ENCODE measurements at places on chromosomes 5 and 9.

DNA sequence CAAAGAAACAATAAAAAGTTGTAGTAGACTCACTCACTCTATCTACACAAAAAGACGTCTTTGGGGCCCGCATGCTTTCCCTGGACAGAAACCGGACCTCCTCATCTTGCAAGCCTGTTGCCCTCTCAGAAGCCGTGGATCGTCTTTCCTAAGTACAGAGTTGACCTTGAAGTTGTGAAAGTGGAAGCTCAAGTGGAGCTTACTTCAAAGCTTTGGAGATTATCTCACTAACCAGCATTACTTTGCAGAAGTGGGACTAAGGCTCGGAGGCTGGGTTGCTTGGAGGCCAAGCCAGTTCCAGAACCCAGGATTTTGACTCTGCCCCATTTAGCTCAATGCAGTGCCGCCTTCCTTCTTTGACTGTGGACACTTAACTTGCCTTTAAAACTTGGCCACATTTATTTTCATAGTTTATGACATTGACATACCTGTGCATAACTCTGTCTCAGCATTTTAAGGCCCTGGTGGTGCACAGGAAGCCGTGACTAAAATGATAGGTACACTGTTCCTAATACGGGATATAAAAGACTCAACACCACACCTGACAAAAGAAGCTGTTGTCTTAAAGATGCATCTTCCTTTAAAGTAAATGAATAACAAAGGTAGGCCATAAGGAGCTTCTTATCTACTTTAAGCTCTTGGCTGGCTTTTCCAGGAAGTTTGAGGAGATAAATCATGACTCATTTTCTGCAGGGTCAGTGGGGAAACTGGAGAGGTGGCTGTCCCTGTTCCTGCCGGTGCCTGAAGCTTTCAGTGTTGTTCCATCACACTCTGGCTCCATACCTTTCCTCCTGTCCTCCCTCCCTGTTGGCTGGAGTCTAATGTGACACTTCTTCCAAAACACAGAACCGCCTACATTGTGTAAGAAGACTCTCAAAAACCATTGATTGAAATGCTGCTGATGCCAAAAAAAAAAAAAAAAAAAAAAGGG is 10.7 kb downstream of the SLC25A25 start:
- DNase-seq: peak; percentile 66

GRCh38 chr9:133581513-133582343 is 27.5 kb downstream of the FAM163B start:
- no peak for DNase-seq

DNA sequence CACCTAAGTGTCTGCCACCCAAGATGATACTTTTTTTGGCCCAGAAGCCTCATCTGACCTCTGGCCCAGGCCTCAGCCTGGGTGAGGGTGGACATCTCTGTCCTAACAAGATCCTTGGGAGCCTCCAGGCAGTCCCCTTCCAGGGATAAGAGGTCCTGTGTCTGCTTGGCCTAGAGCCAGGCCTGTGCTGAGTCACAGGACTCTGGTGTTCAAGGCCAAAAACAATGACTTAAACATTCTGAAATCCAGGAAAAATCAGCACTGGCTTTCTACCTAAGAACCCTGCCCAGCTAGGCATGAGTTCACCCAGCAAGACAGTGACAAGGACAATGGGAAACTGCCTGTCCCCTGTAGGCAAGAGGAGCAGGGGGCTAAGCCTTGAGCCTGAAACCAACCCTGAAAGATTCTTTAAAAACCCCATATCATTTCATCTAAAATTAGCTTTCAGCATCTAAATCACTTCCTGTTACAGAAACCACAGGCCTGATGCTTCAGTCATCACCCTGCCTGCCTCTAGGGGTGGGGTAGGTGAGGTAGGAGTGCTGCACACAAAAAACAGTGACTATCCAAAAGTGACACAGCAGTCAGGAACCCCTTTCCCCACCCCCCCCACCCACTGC is 29.9 kb downstream of the CSF2 start:
- peak; percentile 74 for DNase-seq

DNA sequence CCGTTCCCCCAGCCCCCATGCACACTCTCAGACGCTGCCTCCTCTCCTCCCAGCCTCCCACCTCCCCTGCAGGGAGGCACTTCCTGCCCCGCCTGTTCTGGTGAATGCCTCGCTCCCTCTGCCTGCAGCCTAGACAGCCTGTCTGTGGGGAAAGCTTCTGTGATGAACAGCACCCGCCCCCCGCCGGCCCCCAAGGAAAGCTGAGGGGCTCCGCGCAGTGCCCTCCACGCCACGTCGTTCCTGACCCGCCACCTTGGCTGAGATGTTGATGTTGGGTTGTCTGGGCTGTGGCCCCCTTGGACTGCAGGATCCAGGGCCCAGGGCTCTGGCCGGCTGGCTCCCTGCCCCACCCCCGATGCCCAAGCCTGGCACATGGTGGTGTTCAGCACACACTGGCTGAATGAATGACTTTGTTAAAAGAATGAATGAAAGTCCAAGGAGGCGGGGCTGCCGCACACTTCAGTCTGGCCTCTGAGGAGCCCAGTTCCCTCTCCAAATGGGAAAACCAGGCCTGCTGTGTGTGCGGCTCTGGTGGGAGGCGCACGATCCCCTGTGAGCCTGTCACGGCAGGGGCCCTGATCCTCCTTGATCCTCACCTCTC is 2.1 kb upstream of the MYMK start:
- DNase-seq: no peak

DNA sequence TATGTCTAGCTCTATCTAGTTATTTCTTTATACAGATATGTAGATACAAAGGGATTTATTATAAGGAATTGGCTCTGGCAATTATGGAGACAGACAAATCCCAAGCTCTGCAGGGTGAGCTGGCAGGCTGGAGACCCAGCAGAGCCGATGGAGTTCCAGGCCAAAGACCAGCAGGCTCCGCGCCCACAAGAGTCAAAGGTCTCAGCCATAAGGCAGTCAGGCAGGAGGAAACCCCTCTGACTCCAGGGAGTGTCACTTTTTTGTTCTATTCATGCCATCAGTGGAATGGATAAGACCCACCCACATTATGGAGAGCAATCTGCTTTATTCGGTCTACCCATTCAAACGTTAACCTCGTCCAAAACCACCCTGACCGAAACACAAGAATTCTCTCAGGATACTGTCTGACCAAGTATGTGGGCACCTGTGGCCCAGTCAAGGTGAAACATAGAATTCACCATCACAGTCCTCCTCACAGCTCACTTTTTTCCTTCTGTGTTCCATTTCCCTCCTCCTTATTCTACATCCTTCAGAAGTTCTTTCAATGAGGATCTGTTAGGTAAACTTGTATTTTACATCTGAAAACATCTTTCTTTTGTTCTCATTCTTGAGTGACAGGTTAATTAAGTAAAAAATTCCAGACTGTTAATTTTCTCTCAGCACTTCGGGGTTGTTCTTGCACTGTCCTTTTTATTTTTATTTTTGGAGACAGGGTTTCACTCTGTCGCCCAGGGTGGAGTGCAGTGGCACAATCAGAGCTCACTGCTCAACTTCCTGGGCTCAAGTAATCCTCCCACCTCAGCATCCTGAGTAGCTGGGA is 21.2 kb downstream of the RNF130 start:
- no peak for DNase-seq

DNA sequence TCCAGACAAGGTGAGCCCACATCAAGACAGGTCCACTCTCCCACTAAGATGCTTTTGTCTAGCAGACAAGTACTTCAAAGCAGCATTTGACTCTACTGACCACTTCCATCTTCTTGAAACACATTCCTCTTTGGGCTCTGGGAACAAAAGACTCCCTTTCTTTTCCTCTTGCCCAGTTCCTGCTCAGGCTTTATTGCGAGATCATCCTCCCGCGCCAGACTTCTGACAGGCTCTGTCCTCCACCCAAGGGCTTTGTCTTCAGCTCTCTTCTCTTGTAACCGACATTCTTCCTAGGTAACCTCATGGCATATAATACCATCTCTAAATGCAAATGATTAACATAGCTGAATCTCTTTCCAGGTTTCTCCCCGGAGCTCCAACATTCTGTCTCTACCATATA is 85.8 kb downstream of the NUDT12 start:
- no peak for DNase-seq

DNA sequence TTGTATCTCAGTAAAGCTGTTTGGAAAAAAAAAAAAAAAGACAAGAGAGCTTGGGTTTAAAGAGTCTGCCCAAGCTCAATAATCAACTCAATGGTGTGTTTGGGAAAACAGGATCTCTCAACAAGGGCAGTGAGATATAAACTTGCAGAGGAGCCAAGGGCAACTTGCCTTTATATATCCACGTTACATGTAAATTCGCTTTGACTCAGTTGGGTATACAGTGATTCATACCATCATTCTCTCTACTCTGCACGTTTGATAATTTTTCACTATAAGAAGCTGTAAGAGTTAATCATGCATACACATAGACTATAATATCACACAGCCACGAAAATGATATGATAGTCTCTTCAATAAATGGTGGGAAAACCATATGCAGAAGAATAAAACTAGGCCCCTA is 24.9 kb downstream of the ADAM19 start:
- no peak for DNase-seq

DNA sequence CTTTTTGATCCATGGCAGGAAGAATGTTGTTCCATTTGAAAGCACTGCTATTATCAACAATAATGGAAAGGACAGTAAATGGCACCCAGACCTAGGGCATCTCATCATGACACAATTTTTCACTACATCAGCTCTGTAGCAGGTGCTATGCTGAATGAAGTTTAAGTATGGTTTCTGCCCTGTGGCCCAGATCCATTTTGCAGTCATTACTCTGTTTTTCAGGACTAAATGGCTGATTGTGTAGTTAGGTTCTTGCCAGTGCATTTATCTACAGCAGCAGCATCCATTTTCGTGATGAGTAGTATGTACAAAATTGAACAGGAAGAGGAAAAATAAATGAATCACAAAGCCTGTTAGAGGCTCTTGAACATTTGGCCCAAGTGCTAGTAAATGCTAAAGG is 270.5 kb upstream of the CD180 start:
- no peak for DNase-seq

DNA sequence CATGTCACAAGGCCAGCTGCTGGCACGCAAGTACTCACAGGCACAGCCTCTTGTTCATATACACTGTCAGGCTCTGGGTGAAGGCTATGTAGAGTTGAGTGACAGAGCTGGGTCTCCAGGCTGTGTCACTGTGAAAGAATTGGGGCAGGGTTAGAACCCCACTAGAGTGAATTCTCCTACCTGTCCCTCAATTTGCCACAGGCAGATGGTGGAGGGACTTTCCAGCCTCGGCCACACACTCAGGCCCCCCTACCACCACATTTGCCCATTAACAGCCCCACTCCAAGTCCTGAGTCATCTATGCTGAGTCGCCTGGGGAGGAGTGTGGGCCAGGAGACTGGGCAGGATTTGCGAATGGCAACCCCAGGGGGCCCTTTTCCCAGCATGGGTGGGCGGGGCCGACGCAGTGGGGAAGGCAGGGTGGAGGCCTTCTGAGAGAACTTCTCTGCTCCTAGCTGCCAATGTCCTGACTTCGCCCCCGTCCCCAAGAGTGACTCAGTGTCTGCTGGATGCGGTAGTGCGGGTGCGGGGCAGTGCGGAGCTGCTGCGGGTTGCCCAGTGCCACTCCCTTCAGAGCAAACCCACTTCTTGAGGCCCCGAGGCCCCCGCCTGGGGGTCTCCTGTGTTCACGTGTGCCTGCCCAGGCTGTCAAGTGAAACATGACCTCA is 50.3 kb upstream of the PSD2 start:
- peak; percentile 98 for DNase-seq

DNA sequence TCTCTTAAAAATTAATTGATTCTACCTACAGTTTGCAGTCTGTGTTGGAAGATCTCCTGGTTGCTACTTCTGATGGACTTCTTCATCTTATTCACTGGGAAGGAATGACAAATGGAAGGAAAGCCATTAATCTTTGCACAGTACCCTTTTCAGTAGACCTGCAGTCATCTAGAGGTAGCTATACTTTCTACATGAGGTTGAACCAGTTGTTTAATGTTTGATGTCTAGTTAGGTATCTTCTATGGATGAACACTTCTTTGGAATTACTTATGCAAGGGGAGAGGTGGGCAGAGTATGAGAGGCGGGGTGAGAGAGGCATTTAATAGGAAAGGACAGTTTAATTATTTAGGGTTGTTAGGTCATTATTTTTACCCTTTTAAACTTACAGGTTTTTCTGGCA is 91.2 kb downstream of the RIC1 start:
- DNase-seq: no peak
